Activated naive CD4-positive, alpha-beta T cell (primary cell): ENCODE measurements at places on chromosomes 12 and 14.

DNA sequence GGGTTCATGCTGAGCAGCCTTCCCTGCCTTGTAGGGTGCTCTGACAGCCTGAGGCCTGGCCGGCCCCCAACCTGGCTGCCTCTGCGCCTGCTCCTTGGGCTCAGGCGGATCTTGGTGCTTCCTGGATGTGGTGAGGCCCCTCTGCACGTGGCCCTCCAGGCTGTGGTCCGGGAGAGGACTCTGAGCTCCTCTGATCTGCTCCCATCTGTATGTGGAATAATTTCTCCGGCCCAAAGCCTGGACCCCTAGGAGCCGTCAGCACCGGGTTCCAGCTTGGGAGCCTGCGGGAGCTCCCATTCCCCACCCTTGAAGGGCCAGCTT lies 21.3 kb upstream of the EIF2B2 start:
- no peak for DNase-seq

DNA sequence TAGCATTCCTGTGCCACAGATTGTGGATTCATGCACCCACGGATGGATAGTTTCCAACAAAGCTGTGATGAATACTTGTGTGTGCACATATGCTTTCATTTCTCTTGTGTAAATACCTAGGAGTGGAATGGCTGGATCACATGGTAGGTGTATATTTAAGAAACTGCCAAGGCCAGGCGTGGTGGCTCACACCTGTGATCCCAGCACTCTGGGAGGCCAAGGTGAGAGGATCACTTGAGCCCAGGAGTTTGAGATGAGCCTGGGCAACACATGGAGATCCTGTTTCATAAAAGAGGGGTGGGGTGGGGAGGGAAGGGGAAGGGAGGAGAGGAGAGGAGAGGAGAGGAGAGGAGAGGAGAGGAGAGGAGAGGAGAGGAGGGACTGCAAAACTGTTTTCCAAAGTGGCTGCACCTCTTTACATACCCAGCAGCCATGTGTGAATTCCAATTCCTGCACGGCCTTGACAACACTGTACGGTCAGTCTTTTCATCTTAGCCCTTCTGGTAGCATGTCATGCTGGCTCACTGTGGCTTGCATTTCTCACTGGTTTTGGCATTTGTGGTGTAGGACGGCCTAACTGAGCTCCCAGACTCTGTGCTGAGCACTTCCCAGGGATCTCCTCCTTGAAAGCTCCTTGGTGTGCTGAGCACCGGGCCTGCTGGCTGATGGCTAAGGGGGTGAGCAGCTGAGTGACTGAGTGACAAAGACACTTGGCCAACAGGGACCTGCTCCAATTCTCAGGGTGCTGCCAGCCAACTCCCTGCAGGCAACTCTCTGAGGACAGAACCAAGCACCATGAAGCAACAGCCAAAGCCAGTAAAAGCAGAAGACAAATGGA lies 27.9 kb downstream of the SYNE3 start:
- DNase-seq, result no peak

- DNase-seq, result no peak
These were observed 18.6 kb downstream of the PPFIBP1 start for GRCh38 chr12:27542628-27543027.

GRCh38 chr14:38012056-38012455 lies 195.6 kb upstream of the SSTR1 start:
- no peak for DNase-seq

DNA sequence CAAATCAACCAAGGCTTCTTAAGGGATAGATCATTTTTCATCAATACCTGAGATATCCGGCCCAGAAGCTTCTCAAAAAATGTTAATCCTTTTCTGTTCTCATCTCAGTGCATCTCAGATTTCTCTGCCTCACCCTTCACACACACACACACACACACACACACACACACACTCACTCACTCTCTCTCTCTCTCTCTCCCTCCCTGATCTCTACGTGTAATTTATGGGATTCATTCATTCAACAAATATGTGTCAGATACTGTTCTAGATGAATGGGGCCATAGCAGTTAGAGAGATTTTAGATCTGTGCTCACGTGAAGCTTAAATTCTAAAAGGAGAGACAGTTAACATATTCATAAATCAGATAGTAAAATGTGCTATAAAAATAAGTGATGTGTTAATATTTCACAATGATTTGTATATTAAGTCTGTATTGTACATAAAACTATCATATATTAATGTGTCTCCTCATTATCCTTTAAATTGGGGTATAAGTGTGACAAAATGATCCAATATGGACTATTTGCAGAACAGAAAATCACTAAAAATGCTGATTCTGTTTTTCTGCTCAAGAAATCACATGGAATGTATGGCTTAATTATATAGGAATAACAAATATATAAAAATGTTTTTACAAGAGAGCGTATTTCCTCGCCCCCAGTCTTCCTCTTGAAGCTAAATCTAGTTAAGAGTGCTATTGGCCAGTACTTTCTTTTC lies 7.3 kb upstream of the FRMD6 start:
- DNase-seq, result no peak

GRCh38 chr12:57889500-57889989 lies 43.0 kb upstream of the CTDSP2 start:
- no peak for DNase-seq

DNA sequence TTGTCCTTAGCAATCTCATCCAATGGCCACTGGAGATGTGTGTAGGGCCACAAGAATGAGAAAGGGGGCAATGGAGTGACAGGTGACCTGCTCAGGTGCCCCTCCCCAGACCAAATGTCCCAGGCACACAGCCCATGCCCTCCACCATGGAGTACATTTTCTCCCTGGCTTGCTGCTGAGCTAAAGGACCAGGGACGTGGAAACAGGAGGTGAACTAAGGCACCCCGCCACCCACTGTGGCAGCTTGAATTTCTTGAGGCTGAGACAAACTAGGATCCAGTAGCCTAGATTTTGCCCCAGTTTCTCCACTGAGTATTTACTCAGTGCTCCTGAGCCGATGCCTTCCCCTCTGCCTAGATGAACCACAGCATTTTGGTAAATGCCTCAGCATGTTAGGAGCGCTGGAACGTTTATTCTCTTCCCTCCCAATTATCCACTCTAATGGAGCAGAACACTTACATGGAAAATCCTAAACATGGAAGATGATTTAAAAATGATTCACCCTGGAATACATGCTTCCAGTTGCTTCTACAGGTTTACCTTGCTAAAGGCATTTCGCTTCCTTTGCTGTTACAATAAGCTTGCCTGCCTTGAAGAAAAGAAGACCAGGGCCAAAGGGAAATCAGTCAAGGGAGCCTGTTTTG lies 198.0 kb downstream of the ZFP36L1 start:
- no peak for DNase-seq

DNA sequence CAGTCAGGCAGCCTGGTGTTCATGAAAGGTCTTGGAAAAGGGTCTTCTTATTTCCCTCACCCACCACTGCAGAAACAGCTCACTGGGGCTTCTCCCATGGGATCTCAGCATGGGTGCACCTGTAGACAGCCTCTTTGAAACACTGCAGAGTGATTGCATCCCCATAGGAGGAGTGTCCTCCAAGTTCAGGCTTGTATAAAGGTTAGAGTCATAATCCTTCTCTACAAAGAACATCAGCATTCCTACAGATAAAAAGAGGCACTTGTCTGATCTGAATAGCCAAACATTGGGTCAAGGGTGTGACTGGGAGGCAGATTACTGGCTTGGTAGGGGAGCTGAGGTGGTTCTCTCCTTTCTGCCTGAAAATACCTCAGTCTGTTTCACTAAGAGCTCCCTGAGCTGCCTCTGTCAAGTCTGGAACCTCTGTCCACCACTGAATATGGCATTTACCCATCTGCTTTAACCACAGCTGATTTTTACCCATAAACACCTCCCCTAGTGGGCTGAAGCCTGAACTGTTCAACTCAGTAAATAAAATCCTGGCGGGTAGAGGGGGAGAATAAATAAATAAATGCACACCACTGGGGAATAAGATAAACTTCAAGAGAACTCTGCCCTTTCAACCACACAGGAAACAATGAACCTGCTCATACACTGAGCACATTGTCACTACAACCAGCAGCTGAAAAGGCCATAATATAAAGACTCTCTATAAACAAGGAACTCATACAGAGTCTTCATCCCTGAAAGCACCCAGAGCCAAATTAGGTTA lies 120.7 kb upstream of the SCAF11 start:
- no peak for DNase-seq

- DNase-seq, result no peak
These were observed 44.9 kb upstream of the PLEKHG3 start for GRCh38 chr14:64659366-64659765.

GRCh38 chr12:57756406-57757341 lies 1.8 kb downstream of the MARCHF9 start:
- peak; percentile 38 for DNase-seq

GRCh38 chr12:118357257-118358007 lies 15.3 kb downstream of the TAOK3 start:
- no peak for DNase-seq

DNA sequence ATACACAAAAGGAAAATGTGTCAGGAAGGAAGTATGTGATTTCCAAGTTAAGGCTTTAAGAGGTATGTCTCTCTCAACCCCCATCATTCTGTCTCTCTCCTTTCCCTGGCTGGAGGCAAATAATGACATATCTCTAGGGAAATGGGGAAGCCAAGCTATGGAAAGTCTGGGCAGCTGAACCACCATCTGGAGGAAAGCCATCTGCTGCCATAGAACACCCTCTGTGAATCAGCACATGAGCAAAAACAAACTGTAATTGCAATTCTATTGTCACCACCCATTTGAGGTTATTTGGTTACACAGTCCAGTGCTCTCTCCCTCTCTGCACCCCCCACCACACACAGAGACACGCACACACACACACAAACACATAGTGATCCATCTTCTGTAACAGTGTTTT lies 766.2 kb downstream of the FLRT2 start:
- no peak for DNase-seq

DNA sequence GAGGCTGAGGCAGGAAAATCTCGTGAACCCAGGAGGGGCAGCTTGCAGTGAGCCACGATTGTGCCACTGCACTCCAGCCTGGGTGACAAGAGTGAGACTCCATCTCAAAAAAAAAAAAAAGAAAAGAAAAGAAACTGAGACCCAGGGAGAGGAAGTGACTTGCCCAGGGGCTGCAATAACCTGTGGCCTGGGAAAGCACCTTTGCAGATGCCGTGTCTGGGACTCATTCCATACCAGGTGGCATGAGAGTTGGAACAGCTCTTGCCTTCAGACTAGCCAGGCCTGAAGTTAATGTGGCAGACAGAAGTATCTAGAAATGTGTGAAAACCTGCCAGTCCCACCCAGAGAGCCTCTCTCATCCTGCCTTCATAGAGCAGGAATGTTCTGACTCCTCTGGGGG lies 65.4 kb downstream of the PHETA1 start:
- DNase-seq, result no peak

DNA sequence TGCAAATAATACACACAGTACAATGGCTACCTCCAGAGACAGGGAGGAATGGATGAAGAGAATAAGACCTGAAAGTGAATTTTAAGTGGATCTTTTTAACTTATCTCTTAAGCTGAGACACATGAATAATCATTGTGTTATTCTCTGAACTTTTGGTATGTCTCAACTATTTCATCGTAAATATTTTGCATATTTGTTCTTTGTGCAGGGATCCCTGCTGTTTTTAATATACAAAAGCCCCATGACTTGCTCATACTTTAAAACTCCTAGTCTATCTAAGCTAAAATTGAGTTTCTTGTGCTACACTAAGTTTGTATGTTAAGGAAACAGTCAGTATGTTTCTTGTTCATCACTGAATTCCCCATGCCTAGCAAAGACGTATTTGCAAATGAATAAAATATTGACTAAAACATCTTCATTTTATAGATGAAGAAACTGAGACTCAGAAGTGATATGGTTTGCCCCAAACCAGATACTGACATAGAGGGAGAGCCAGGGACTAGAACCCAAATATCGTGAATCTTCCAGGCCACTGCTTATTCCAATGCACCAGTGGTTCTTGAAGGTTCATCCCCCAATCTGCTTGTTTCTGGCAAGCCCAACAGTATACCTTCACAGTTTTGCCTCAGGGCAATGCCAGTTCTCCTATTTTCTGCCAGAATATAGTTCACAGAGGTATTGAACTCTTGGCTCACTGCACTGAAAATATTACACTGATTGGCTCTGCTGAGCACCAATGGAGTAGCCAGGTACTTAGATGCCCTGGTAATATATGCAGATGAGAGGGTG lies 356.9 kb downstream of the MED13L start:
- DNase-seq, result no peak

DNA sequence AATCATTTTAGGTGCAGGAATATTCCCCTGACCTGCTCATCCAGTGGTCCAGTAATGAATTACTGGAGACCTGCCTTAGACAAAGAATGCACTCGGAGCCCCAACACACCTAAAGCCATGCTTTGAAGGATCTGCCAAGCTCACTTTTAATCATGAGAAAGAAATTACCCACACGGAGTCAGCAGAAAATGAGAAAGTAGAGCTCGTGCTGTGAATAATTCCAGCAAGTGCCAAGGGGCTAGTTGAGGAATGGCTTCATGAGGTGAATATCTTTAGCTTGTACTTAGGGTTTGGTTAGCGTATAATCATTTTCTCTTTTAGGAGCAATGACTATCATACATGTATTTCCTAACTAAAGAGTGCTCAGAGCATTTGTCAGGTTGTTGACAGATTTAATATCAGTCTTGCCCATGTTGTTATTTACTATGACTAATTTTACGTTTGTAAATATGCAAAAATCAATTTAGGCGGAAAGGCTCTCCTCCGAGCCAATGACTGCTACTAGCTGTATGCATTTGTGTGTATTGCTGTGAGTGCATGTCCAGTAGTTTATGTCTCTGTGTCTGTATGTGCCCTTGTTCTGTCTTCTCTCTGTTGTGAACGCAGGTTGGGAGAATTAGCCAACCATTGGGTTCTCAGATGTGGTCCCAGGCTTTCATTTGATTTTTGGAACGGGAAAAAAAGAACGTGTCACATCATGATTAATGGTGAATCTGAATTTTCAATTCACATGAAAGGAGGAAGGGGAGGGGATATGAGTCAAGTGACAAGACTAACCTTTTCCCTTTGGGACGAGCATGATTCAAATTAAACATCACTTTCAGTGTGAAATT lies 98.4 kb downstream of the RMST start:
- DNase-seq, result no peak

GRCh38 chr12:121751749-121752351 lies 39.3 kb downstream of the TMEM120B start:
- DNase-seq, result no peak

DNA sequence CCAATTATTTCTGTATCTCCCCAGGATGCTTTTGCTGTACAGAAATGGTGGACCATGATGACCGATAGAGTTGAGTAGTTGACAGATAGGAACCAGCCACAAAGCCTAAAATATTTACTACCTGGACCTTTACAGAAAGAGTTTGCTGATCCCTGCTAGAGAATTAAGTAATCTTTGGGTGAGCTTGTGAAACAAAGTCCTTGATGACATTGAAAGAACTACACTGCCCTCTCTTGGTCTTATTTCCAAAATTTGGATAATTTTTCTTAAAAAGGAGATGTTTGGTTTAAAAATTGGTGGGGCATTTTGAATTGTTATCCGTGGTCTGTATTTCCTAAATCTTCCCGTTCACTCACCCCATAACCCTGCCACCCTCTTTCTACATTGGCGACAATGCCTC lies 13.7 kb upstream of the TCTN1 start:
- DNase-seq, result no peak
